ENCODE measurements at places on chromosomes 6 and 20.

GRCh38 chr6:6798448-6798860 lies 209.9 kb downstream of the LY86 start:
- DNase-seq: no peak

GRCh38 chr6:70107852-70108629 lies 194.8 kb downstream of the COL9A1 start:
- DNase-seq: peak; percentile 47

DNA sequence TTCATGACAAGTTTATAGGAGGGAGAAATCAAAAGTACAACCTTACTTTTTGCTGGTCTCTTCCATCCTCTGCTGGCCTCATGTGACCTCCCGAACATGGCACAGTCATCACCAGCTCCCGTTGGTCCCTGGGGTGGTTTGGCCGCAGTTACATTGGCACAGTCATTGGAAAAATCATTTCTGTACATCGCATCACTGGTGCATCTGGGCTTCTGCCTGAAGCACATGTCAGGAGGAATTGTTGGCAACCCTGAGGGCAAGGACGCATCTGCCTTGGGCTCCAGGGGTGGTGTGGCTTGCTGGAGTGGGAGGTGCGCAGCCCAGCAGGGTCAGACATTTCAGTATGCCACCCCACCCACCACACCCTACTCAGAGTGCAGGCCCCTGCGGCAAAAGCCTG lies 162.9 kb upstream of the SLC24A3 start:
- no peak for DNase-seq

- no peak for DNase-seq
Measured at GRCh38 chr6:137145421-137145820, 28.0 kb downstream of the IL22RA2 start.

DNA sequence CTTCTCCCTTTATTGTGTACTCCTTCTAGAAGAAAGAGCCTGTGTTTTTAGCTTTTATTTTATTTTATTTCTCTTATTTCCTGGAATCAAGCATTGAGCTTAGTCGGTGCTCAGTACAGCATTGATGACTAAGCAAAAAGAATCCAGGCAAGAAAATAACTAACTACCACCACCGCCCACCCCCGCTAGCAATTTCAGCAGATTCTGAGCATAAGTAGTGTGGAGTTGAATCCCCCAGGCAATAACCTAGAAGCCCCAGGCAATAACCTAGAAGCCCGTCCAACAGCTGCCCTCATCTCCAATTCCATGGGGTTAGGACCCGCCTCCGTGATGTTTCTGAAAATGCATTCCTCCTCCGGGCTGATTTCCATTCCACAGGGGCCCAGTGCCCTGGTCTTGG lies 258.0 kb upstream of the TAB2 start:
- no peak for DNase-seq

- no peak for DNase-seq
Measured at GRCh38 chr20:32051720-32052089, 337 bp upstream of the HCK start.

DNA sequence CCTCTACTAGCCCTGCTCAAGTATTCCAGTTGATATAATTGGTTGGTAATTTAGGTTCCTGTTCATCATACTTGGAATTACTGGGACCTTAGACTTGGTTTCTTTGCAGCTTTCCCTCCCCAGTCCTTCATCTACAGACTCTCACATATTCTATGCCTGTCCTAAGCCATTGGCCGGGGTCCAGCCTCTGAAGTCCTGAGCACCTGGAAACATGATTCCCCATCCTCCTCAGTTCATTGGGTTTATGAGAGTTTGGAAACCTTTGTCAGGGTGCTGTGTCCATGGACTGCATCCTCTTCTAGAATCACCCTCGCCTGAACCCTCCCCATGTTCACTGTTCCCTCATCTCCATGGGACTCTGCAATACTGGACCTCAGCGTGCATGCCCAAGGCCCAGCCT lies 8.8 kb downstream of the GSTA2 start:
- no peak for DNase-seq

- no peak for DNase-seq
Measured at GRCh38 chr6:132198896-132199295, 202.4 kb downstream of the MOXD1 start.

DNA sequence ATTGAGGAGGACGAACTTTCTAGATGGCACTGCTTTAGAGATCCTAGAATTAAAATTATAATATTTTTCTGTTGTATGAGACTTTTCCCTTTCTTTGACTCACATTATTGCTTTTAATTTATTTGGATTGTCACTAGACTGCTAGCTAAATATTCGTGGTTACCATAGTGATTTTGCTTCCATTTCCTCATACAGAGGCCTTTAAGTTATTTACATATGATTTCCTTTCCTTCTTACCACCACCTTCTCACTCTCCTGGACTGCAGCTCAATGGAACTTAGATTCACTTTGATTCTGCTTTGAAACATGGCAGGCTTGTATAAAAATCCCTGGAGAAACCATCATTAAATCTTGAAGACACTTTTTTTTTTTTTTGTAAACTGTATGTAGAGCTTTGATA lies 222.9 kb downstream of the LAMA2 start:
- DNase-seq: no peak

DNA sequence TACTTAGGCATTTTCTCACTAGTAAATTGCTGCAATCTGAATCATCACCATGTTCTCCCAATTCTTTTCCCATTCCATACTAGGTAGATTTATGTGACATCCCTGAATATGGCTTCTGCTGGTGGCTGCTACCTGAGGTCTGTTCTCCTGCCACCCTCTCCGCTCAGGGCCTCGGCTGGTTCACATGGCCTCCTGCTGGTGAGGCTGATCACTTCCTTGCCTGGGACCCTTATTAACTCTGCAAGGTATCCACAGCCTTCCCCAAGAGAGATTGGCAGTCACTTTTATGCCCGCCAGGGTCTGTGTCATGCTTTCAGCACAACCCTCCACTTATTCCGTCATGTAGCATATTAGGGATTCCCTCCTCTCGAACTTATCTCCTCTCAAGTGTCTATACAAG lies 424.5 kb upstream of the FLRT3 start:
- DNase-seq: no peak

DNA sequence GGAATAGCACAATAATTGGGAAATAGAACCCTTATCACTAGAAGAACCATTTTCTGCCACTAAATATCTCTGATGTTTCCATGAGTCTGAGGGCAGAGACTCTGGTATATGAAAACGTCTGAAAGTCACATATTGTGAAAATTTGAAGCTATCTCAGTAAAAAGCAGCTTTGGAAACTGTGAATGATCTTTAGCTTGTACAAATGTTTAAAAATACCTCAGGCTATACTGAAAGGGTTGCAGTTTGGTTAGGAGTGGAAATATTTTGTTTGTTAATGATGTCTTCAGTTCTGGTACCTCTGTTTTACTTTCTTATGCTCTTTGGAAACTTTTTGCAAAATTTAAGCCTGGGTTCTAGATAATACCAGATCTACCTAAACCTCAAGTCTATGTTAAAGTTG lies 135.0 kb downstream of the SLC16A10 start:
- DNase-seq: no peak

DNA sequence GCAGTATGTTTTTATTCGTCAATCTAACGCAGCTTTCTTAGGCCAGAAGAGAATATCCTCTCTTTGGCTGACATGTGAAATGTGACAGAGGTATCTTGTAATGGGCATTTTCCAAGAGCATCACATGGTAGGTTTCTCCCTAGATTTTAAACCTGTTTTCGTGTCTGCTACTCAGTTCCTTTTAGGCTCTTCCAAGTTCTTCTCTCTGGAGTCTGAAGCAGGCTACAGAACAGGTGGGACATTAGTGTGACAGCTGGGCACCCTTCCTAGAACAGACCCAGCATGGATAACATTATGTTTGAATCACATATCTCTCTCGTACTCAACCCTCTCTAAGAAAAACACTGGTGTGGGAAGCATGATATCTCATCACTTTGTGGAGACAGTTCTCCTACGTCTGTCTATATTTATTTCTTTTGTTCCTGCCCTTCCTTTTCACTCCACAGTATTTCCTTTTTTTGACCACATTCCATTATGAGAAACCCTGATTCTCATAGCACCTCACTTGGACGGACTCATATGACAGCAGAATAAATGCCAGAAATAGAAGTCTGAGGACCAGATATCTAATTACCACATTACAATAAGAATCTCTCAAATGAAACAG lies 263.4 kb downstream of the NKAIN2 start:
- DNase-seq: no peak

- DNase-seq: no peak
Measured at GRCh38 chr6:34491091-34491430, 25.2 kb downstream of the PACSIN1 start.

GRCh38 chr6:142851601-142852000 lies 93.4 kb downstream of the HIVEP2 start:
- no peak for DNase-seq

- no peak for DNase-seq
Measured at GRCh38 chr20:23003881-23004460, 31.1 kb upstream of the SSTR4 start.

- DNase-seq: no peak
Measured at GRCh38 chr6:30470968-30471367, 18.3 kb upstream of the HLA-E start.

- no peak for DNase-seq
Measured at GRCh38 chr20:50446351-50447101, 63.7 kb upstream of the PTPN1 start.

DNA sequence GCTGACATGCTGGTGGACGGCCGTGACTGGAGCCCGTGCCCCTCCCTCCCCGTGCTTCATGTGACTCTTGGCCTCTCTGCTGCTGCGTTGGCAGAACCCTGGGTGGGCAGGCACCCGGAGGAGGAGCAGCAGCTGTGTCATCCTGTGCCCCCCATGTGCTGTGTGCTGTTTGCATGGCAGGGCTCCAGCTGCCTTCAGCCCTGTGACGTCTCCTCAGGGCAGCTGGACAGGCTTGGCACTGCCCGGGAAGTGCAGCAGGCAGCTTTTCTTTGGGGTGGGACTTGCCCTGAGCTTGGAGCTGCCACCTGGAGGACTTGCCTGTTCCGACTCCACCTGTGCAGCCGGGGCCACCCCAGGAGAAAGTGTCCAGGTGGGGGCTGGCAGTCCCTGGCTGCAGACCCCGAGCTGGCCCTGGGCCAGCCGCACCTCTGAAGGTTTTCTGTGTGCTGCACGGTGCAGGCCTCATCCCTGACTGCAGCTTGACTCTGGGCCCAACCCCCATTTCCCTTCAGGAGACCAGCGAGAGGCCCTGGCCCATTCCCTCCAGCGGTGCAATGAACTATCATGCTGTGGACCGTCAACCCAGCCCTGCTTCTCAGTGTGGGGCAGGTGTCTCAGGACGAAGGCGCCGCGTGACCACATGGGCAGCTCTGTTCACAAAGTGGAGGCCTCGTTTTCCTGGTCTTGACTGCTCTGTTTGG lies 8.1 kb downstream of the NPBWR2 start:
- DNase-seq: no peak

GRCh38 chr6:105331927-105332326 lies 71.0 kb downstream of the PREP start:
- no peak for DNase-seq

DNA sequence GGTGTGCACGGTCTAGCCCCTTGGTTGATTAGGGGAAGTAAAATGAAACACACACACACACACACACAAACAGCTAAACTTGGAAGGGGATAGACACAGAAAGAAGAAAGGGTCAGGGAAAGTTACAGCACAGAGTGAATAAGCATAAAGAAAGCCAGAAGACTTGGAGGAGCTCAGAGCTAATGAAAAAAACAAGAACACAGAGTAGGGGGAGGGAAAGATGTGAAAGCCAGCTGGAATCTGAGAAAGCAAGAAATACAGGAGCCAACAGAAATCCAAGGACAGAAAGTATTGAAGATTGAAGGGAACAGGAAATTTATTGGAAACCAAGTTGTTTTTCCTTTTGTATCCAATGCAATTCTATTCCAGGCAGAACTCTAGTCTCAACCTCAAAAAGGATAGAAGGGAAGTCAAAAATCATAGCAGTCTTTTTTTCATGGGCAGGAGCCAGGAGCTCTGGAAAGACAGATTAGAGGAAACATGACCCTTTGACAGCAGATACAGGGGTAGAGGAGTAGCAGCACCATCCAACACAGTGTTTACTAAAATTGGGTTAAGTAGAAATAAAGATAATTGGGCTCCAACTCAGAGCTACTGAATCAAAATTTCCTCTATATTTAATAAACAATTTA lies 10.1 kb downstream of the HMGCLL1 start:
- no peak for DNase-seq

DNA sequence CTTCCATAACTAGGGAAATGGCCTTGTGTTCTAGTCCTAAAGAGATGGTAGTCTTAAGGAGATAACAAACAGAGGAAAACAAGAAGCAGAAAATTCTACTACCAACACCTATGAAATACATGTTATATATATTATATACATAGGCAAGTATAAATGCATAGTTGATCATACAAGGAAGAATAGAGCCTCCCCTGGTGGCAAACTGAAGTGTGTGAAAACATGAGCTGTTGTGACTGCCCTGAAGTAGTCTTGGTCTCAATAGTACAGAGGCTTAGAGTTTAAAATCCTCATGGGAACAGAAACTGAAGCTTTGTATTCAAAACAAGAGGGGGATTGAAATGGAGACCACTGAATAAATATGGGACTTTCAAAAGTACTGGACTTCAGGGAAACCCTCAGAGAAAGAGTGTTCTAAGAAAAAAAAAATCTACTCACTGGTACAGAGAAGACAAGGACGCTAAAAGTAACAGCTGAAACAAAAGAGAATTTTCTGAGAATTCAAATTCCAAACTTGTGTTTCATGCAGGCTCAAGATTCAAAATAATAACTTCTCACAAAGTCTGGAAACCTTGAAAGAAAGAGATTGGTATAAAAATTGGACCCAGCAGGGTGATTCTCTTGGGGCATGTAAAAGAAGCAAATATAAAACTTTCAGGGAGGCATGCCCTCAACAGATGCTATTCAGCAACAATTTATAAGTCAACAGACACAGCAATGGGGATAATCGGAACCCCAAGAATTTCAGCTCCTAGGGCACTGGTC lies 59.7 kb upstream of the SAMD3 start:
- DNase-seq: peak; percentile 53

GRCh38 chr6:28206928-28207509 lies 18.1 kb upstream of the ZSCAN9 start:
- no peak for DNase-seq

DNA sequence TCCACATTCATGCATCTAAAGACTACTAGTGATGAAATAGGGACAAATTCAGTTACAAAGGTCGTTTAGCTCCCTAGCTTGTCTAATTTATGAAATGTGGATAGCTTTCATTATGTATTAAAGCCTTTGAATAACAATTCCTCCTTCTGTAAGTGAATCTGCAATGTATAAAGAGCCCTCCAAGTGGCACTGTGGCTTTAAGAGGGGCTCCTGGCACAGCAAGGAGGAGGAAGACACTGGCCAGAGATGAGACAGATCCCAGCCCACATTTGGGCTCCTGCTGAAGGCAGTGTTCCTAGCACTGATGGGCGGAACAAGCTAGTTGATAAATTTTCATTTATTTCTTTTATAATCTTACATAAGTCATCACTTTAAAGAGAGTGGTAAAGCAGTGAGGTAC lies 17.6 kb upstream of the FUCA2 start:
- DNase-seq: peak; percentile 64

Data from Kasumi-1 (cell line).